Kidney epithelial cell (primary cell): ENCODE measurements at places on chromosomes 6 and 20. TPM values are rescaled to one million over a fixed set of nuclear protein-coding genes. Genes with fewer than 3 reads are reported as not detected.
A peak's percentile ranks its signal among the peaks of the same experiment; 100 is the strongest.

Gene ACAT2
- 26.6 and 34.1 TPM in 2 replicates for total RNA-seq

DNA sequence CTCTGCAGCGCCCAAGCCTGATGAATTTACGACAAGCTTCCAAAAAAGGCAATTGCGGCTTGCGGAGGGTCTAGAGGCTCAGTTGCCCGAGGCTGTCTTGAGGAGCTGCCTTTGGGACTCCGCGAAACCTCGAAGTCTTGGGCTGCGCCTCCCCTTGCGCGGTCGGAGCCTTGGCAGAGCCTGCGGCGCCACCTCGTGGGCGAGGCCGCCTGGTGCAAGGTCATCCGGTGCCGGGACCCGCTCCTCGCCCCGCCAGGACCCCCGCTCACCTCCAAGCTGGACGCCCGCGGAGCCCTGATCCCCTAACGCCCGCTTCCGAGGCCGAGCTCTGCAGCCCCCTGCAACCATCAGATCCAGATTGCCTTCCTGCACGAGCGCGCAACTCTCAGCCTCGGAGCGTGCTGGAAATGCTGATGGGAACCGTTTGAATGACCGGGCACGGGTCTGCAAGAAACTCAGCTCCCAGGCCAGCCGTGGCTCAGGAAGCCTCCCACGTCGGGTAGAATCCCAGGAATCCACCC is 14.9 kb upstream of the FAM210B start:
- no peak for DNase-seq

DNA sequence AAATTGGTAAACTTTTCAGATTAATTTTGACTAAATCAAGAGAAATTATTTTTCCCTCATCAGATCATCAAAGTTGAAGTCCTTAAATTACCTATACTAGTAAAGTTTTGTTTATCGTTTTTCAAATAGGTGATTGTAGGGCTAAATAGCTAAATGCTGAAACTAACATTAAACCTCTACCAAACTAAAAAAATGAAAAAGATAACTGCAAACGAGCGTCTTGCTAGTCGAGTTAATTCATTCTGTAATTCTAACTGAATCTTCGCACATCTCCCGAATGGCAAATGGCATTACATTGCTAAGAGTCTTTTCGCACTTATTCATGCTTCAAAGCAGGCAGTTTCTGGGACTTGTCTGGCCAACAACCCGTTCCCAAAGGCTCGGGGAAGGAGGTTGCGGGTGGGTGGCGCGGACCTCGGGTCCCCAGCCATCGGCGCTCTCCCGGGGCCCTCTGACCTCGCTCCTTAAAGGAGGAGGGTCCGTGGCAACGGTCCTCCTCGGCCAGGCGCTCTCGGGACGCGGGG is 43.8 kb downstream of the POPDC3 start:
- DNase-seq: no peak

GRCh38 chr20:8434326-8434876 is 302.3 kb downstream of the PLCB1 start:
- DNase-seq: no peak

DNA sequence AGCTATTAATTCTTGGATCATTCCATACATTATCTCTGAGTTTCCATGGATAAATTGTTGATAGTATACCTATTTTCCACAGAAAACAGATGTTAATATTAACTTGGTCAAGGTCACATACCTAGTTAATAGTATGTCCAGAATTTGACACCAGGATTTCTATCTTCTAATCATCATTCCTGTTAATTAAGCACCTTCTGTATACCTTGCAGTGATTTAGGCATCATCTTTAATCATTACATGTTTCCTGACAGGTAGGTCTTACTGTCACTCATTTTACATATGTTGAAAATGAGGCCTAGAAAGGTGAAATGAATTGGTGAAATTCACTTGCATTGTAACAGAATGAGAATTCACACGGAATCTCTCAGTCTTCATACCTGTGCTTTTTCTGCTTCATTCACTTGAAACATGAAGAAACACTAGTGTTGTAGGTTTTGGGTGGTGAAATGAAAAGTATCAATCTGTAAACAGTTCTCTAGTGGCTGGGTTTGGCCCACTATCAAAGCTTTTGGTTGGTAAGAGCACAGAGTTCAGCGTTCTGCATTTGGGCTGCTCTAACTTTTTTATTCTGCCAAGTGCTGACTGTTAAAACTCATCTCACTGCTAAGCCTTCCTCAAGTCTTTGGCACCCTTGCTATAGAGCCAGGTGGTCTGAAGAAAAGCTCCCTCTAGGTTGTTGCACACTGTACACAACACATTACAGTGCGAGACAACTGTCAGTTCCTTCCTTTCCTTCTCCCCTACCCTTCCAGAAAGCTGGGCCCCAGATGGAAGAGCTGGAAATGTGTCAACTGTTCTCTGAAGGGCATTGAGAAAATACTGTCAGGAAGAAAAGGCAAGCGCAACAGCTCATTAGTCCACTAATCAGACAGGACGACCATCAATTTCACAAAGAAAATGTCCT is 57.8 kb upstream of the C20orf144 start:
- no peak for DNase-seq

DNA sequence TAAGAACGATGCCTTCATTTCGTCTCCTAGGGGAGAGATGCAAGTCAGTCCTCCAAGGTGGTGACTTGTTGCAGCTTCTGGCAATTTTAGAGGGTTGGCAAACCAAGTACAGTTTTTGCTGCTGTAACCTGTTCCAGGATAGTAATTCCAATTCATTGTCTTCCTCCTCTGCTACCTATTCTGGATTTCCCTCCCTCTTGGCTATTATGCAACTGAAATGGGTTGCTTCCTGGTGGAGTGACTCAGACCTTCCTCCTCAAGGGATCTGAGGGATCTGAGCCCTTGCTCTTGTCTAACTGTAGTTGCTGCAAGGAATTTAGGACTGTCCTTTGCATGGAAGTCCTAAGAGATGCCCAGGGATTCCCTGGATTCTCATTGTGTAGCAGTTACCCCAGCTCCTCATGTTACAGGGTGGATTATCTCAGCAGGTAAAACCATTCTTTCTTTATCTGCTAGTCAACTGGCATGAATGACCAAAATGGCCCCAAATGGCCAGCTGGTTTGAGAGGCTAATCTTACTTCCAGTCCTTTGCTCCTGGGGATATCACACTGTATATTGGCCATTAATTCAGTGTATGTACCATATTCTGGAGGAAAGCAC is 17.6 kb upstream of the ELMO2 start:
- DNase-seq: no peak

- no peak for DNase-seq
These were observed 199.3 kb downstream of the GJA10 start for GRCh38 chr6:90093558-90094073.

DNA sequence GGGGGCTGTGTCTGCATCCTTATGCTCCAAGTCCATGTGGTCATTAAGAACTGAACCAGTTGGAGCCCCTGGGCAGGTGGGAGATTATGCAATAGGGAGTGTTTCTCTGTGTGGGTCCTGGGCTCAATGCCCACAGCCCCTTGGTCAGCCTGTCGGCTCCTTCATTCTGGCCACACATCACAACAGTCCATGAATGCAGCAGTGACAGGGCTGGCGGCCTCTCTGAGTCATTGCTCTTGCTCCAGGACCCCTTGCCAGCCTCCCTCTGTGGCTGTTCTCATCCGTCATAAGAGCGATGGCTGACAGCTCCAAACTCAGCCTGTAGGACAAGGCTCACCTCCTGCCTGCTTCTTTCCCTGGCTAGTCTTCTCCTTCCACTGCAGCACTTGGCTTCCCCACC is 609.5 kb upstream of the CDH4 start:
- no peak for DNase-seq

Gene IER3
- total RNA-seq: 188 and 229 TPM in 2 replicates

GRCh38 chr6:39909701-39910100 is 24.6 kb downstream of the MOCS1 start:
- DNase-seq: no peak

GRCh38 chr6:14738933-14739332 is 506.9 kb upstream of the JARID2 start:
- no peak for DNase-seq

Gene EDN1
- total RNA-seq: 53.3 and 59.8 TPM in 2 replicates

Gene ERVFRD-1
- not detected in 2 replicates for total RNA-seq

- DNase-seq: peak; percentile 85
These were observed at the start of gene PRPF6 for GRCh38 chr20:63980806-63981728. Gene PRPF6, plus strand, starts transcription at chr20:63981132. Its CDS starts 114 bp downstream, at chr20:63981246.

DNA sequence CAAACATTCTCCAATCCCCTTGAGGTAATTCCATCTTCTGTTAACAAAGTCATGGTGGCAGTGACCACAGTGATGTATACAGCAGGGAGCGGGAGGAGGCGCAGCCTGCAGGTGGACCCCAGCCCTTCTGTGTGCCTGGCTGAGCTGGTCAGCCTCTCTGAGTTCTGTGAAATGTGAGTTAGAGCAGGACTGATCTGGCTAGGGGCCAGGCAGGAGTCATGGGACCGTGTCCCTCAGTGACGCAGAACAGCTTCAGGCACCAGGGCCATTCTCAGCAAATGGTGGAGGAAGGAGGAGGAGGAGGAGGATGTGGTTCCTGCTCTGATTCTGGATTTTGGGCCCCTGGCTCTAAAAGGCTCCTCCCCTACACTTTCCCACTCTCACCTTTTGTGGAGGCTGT is 6.9 kb downstream of the PHACTR3 start:
- DNase-seq: no peak

Gene PRRT1
- total RNA-seq: 0.27 TPM in 1 of 2 replicates, not detected in the other

- no peak for DNase-seq
These were observed 57.2 kb downstream of the PRKN start for GRCh38 chr6:162670345-162670744.

Gene TNFRSF21
- total RNA-seq: 54.6 and 61.2 TPM in 2 replicates

DNA sequence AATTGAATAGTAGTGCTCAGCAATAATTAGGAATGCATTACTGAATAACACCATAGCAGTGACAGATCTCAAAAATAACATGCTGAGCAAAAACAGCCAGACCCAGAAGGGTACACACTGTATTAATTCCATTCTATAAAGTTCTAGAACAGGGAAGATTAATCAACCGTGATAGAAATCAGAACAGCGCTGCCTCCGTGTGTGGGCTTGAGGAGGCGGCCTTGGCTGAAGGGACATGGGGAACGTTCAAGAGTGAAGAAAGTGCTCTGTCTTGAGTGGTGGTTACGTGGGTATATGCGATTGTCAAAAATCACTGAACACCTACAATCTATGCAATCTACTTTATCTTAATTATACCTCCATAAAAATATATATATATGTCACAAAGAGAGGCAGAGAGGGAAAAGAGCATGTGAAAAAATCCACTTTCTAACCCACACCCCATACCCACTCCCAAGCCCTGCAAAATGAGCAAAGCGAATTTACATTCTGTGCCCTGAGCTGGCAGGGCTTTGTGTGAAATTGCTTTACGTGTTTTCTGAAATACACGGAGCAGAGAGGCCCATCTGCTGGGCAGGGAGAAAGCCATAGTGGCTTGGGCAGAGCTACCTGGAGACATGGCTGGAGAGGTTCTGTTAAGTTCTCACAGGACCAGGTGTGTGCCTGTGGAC is 74.4 kb downstream of the NFATC2 start:
- DNase-seq: no peak

DNA sequence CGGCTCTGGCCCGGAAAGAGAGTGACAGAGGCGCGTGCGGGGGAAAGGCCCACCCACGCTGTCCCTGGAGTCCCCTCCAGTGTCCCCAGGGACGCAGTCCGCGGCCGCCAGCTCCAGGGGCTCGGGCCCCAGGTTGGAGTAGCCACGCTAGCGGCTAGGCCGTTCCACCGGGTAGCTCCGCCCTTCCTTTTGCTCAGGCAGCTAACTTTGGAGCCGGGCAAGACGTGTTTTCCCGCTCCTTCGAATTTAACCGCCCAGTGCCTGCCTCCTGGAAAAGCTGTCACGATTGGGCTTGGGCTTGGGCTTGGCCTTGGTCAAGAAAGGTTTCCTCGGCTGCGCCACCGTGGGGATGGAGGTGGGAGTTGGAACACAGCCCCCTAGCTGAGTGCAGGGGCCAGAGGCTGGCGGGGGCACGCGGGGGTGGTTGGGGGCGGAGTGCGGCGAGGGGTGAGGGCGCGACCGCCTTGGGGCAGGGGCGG is 4.7 kb downstream of the LINC00237 start:
- no peak for DNase-seq

Gene CRISP3
- not detected in 2 replicates for total RNA-seq

GRCh38 chr6:14463110-14463509 is 345.5 kb downstream of the CD83 start:
- DNase-seq: no peak

Gene HLA-G
- 0.75 and 1.1 TPM in 2 replicates for total RNA-seq
